ENCODE measurements at places on chromosomes 3 and 15.

- DNase-seq, result no peak
These were observed 71.9 kb downstream of the MGLL start for GRCh38 chr3:127750226-127751031.

DNA sequence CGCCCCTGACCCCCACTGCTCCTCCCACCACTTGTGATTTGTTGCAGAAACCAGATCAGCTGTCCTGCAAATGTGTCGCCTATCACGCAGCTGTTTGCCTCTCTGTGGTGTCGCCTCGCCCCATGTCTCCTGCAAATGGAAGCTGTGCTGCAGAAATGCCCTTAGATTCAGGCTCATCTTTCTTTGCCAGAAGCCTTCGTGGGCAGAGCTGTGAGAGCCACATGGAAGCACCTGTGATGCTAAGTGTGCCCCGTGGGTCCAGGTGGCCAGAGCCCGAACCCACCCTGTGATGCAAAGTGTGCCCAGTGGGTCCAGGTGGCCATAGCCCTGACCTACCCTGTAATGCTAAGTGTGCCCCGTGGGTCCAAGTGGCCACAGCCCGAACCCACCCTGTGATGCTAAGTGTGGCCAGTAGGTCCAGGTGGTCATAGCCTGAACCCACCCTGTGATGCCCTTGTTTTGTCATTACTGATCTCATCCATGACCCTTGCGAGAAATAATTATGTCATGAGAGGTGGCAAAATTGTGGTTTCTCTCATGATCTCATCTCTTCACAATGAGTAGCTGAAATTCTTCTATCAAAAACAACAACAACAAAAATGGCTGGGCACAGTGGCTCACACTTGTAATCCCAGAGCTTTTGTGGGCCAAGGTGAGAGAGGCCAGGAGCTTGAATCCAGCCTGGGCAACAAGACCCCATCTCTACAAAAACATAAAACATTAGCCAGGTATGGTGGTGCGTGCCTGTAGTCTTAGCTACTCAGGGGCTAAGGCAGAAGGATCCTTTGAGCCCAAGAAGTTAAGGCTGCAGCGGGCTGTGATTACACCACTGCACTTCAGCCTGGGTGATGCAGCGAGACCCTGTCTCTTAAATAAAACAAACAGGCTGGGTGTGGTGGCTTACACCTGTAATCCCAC lies 187.4 kb downstream of the GOLGA6L6 start:
- no peak for DNase-seq

GRCh38 chr15:92690395-92690794 lies 34.8 kb upstream of the FAM174B start:
- DNase-seq, result no peak

DNA sequence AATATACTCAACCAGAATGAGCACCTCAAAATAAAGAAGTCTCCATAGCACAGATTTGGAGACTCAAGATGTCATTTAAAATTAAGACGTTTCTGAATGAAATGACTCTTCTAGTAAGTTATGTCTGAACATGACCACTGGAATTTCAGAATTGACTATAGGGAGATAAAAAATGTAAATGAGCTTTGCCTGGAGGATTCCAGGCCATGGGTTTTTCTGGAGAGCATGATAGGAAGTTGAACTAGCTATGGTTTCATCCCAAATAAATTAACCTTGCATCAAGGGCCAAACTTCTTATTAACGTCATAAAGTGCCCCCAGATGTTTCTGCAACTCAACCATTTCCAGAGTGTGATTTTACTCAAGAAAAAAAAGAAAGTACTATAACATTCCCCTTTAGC lies 222.6 kb upstream of the NR2F2 start:
- no peak for DNase-seq

- DNase-seq, result no peak
These were observed 424.3 kb downstream of the ROBO2 start for GRCh38 chr3:77464111-77464688.

DNA sequence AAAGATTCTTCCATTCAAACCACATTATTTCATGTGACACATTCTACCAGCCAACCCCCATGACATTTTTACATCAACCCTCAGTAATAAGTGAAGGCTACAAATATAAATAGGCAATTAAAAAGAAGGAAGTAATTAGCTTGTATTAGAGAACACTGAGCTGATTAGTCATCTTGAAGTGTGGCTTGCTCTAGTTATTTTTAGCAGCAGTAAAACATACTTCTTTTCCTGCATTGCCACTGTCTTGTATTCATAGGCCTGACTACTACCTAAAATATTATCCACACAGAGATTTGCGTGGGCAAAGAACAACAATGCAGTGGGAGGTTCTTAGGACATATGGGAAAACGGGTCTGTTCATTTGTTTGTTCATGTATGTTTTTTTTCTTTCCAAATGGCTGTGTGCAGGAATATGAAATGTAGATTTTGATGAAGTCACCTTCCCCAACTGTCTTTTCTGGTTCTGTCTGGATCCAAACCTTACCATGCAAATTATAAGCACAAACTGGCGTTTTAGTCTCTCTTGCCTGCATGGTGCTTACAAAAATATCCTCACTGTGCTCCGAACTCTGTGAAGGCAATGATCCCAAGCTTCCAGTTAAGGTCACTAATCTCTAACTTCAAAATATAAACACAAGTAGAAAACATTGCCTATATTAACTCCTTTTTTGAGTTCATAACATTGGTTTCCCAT lies 31.5 kb upstream of the TM4SF4 start:
- DNase-seq, result no peak

- no peak for DNase-seq
These were observed 40.0 kb downstream of the TRH start for GRCh38 chr3:130014526-130014925.

- DNase-seq, result no peak
These were observed 75.4 kb upstream of the ABHD17C start for GRCh38 chr15:80619680-80620079.

GRCh38 chr3:2839876-2840275 lies 270.3 kb downstream of the IL5RA start:
- no peak for DNase-seq

GRCh38 chr3:117722856-117723255 lies 1013.3 kb downstream of the TUSC7 start:
- no peak for DNase-seq

- no peak for DNase-seq
These were observed 12.9 kb upstream of the MUSTN1 start for GRCh38 chr3:52847726-52848125.

DNA sequence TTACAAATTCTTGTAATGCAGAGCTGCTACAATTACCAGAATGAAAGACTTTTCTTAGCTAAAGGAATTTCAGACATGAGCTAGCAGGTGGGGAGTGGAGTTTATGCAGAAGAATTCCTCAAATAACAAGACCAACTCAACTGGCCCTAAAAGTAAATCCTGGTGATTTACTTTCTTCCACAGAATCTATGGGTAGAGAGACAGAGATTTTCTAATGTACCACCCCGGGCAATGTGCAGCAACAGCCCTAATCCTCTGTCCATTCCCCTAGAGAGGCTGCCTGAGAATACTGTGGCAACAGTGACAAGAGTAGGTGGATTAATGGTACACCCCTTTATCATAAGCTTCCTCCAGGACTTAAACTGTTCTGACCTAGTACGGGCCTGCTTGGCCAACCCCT lies 55.2 kb downstream of the AQR start:
- DNase-seq, result no peak

- DNase-seq, result no peak
These were observed 198.5 kb upstream of the GADL1 start for GRCh38 chr3:31092748-31093589.

DNA sequence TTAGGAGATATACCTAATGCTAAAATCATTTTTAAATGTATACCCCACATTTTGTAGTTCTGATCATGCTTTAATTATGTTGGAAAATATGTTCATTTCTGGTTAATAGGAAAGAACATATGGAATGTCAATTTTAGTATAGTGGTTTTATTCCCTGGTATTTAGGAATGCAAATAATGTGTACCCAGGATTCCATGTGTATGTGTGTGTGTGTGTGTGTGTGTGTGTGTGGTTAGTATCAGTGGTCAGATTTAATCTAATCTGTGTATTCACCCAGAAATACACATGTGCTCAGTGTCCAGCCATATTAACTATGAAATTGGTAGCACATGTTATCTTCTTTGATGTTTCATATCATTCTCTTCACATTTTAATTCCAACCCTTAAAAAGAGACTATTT lies 233.5 kb upstream of the DCBLD2 start:
- no peak for DNase-seq

GRCh38 chr3:64253689-64254088 lies 28.4 kb upstream of the PRICKLE2 start:
- DNase-seq, result no peak

DNA sequence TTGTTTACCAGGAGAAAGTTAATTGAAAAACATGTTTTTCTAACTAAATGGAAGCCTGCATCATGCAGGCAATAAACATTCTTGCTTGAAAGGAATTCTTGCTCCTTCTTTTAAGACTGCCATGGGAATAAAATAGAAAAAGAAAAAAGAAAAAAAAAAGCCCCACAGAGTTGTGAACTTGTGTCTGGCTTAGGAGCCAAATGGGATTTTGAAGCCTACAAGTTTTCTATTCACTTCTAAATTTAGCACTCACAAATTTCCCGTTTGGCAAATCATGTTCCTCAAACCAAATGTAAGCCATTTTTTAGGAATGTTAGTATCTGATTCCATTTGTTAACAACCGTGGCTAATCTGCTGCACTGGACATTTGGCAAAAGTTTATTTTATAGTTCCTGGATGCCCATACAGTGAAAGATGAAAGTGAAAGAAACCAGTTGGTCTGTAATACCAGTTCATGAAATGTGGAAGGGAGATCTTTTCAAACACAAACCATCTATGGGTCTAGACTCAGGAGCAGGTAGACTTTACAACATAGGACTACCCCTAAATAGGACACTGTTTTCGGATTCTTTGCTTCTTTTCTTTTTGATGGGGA lies 133.8 kb upstream of the GMNC start:
- no peak for DNase-seq

- DNase-seq, result no peak
These were observed 43.7 kb upstream of the KCNMB2 start for GRCh38 chr3:178492491-178492890.

GRCh38 chr3:65265942-65266590 lies 578.3 kb upstream of the ADAMTS9 start:
- DNase-seq, result no peak

DNA sequence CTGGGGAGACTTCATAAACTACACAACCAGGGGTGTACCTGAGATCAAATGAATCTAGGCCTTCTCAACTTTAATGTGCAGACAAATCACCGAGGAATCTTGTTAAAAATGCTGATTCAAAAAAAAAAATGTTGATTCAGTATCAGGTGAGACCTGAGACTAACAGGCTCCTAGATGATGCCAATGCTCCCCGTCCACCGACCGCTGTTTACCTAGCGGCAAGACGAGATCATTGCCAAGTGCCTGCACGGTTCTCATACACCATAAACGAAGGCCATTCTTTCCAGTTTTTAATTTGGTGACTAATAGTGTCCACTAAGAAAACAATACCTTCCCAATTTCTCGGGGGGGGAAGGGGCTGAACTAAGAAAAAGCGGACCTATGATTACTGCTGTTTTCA lies 2.5 kb upstream of the FSIP1 start:
- no peak for DNase-seq

- DNase-seq, result no peak
These were observed 228.8 kb upstream of the BHLHE40 start for GRCh38 chr3:4750306-4750968.

DNA sequence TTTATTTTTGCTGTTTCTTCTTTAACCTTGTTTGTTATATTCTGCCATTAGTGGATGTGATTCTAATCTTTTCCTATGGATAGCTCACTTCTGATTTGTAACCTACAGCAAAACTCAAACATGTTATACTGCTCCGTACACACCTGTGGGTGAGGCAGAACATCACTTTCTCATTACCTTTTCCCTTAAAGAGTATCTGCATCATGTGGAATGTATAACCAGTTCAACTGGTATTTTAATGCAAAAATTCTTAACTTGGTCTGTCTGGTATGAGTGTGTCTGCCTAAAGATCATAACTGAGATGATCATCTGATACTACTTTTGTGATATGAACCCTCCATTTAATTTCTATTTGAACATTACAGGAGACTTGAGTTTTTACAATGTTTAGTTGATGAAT lies 13.0 kb upstream of the UPK1B start:
- no peak for DNase-seq

DNA sequence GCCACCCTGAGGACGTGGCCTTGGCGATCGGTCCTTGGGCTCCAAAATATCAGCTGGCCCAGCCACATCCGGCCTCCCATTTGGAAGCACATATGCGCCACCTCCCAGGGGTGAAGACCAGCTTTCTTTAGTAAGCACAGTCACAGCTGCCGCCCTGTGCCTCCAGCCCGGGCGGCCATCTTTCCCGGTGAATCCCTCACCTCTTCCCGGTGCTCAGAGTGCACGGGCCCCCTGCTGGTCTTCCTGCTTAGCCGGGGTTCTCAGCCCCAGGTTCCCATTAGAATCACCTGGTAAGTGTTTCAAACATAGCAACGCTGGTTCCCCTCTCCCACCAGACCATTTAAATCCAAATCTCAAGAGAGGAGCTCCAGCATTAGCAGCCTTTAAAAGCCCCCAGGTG lies 232.2 kb downstream of the VPS13C start:
- DNase-seq, result no peak

DNA sequence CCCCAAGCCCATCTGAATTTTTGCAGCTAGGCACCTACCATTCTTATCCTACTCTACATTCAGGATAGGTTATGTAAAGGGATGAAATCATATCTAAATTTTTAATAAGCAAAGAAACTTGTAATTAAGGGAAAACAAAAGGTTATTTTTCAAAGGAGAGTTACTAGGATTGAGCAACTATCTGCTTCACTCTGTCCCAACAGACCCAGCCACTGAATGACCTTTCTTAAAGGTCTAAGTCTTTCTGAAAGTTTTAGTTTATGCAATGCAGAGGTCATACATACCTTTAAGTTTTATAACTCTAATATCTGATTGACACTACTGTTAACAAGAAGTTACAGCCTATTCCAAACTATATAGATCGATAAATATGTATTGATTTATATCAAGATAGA lies 209.2 kb upstream of the CTNNB1 start:
- DNase-seq, result no peak

DNA sequence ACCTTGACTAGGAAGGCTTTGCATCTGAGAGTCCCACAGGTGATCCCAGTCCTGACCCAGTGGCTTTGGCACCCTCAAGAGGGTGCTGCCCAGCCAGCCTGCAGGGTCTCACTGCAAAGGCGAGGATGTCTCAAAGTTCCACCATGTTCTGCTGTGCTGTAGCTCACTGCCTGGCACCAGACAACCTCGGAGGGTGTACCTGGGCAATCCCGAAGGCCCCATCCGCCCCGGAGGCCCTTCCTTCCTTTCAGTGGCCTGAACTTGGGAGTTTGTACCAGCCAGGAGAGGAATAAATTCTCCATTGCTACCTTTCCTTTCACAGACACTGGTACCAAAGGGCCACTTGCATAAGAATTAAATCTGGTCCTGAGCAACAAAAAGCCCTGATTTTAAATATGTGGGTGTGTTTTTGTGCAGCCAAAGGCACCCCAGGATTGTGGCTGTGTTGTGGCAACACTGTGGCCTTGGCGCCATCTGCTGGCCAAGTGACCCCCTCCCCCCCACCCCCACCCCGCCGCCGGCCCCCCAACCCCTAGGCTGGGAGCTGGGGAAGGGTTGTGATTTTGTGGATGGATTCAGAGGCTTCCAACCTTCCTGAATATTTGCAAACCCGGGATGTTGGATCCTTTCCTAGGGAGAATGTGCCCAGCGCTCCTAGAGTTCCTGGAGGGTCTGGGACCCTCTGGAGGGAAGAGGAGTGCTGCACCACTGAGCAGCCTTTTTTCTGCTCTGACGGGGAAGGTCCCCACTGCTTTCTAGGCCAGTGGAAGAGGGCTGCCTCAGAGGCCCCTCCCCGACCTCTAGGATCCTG lies 9.7 kb upstream of the PTPN23 start:
- DNase-seq, result no peak

GRCh38 chr3:173711619-173712018 lies 314.1 kb downstream of the NLGN1 start:
- DNase-seq, result no peak
